ENCODE measurements at places on chromosomes 6 and 20.

GRCh38 chr6:93371756-93372155 is 47.6 kb downstream of the EPHA7 start:
- DNase-seq = no peak

DNA sequence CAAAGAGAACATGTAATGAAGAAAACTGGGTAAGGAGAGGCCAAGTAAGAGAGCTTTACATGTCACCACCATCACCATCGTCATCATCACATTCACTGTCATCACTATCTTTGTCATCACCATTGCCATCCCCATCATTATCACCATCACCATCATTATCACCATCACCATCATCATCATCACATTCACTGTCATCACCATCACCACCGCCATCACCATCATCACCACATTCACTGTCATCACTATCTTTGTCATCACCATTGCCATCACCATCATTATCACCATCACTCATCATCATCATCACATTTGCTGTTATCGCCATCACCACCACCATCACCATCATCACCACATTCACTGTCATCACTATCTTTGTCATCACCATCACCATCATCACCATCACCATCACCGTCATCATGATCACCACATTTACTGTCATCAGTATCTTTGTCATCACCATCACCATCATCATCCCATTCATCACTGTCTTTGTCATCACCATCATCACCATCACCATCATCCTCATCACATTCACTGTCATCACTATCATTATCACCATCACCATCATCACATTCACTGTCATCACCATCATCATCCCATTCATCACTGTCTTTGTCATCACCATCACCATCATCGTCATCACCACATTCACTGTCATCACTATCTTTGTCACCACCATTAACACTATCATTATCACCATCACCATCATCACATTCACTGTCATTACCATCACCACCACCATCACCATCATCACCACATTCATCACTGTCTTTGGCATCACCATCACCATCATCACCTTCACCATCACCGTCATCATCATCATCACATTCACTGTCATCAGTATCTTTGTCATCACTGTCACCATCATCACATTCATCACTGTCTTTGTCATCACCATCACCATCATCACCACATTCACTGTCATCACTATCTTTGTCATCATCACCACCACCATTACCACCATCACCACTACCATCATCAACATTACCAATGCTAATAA is 172.3 kb downstream of the ERMARD start:
- no peak for DNase-seq

DNA sequence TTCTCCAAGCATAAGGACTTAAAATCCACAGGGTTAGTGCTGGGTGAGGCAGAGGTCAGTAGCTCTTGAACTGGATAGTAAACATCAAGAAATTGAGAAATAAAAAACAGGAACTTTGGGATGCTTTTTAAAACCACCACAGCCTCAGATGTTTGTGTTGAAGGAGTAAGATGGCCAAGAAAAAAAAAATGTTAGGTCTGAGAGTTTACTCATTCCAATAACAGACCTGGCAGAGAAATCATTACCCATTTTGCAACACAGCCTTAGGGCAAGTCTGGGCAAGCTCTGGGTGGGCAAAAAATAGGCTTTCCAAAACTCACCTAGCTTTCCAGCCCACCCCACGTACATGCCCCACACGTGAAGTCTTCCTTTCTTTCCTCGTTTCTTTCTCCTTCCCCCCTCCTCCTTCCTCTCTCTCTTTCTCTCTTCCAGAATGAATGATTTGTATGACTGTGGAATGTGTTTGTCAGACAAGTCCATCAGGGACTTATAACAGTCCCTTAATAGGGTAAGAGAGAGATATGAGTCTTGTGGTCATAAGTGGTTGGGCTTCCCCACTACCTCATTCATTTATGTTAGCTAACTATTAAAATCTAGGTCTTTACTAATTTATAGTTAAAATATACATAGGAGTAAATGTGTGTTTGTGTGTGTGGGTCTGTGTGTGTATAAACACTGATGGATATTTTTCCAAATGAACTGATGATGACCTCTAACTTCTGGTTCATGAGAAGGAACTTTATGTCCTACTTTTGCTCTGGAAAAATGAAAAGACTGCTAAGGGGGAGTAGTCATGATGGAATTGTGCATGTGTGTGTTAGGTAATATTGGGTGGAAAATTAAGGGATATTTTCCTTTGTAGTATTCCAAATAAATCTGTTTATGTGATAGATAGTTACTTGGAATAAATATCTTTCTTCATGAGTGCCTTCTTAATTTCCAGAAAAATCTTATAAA is 18.0 kb upstream of the DSE start:
- DNase-seq = no peak

- no peak for DNase-seq
Measured at GRCh38 chr6:14512246-14512645, 394.7 kb downstream of the CD83 start.

DNA sequence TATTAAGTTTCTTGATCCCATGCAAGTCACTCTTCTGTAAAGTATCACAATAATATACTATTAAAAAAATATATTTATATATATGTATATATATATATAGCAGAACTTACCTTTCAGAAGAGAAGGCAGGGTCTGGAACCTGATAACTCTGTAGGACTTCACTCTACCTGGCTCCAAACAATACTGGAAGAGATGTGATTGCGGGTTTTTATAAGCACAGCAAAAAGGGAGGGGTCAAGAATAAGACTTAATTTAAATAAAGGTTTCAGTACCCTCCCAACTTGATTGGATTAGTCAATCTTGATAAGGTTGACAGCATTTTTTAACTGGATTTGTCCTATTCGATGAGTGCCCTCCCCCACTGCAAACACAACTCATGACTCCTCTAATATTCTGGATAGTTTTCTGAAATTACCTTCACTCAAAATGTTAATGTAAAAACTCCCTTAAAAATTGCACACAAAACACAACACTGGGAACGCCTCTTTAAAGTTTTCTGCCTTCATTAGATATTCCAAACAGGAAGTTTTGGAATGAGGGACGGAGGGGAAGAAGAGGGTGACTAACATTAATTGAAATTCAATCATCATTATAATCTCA is 4.0 kb upstream of the ZNF217 start:
- peak; percentile 27 for DNase-seq

GRCh38 chr20:42652266-42652665 is 537.4 kb downstream of the PTPRT start:
- no peak for DNase-seq

DNA sequence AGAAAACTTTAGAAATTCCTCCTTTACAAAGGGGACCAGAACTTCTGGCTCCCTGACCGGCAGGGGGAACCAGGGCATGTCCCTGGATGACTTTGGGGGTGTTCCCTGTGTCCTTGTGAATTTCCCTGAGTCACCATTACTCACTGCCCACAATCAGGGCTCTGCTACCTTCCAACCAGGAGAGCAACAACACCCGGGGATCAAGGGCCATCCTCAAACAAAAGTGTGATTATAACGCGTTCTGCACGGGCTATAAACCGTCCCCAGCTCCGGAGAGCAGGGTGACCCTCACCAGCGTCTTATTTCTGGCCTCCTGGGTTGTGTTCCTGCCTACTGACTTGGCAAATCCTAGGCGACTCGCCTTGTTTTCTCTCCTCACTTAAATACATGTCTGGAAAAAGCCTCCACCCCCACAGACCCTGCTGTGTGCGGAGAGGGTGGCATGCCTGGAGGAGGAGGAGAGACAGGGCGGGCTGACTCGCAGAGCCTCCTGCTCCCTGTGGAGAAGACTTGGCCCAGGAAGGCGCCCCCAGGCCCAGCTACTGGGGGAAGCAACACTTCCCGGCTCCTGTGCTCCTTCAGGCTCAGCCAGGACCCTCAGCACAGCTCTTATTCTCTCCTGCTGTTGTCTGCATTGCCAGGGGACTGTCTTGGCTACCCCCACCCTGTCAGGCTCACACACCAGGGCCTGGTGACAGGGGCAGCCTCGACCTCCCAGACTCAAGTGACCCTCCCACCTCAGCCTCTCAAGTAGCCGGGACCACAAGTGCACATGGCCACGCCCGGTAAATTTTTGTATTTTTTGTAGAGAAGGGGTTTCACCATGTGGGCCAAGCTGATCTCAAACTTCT is 54.1 kb downstream of the FGD2 start:
- no peak for DNase-seq

DNA sequence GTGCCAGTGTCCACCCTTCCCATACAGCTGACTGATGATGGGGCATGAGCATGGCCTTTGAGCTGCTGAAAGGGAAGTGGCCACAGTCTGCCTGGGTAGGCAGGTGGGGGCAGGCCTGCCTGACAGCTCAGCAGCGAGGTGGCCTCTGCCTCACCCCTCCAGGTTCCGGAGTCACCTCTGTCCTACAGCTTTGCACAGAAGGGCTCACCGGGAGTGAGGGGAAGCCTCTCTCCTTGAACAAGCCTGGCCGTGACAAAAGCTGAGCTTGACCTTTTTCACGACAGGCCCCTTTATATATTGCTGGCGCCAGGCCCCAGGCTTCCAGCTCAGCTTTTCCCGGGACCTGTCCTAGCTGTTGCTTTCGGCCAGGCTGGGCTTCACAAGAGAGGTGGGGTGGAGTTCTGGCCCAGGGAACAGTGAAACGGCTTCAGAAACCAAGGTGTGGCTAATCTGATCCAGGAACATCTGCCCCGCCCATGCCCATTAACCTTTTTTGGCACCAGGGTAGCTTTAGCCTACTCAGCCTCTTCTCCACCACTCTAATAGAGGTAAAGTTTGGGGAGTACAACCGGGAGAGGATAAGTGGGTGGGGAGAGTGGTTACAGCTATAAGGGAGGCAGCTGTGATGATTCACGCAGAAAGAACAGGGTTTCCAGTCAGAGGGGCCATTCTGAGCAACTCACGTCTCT is 42.9 kb downstream of the C6orf132 start:
- no peak for DNase-seq

DNA sequence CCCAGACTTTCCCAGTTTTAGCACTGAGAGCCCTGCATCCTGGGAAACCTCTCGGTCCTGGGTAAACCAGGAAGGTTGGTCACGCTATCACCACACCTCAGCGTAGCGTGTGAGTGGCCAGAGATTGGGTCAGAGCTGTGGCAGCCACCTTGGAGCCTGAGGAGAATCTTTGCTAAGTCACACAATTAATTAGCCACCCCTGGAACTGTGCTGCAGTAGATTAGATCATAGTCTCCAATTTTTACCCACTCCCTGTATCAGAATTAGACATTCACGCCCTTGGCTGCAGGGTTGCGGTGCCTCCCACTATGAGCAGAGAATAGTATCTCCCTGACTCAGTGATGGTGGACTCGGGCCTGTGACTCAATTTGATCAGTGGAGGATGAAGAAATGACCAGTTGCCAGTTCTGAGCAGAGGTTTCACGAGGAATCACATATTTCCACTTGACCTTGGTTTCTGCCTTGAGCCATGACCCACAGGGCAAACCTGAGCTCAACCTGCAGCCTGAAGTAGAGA is 6.0 kb upstream of the PTGIS start:
- DNase-seq = peak; percentile 58

- DNase-seq = no peak
Measured at GRCh38 chr6:148608199-148608951, 138.5 kb upstream of the UST start.

GRCh38 chr6:39806278-39806677 is 14.1 kb downstream of the DAAM2 start:
- no peak for DNase-seq

DNA sequence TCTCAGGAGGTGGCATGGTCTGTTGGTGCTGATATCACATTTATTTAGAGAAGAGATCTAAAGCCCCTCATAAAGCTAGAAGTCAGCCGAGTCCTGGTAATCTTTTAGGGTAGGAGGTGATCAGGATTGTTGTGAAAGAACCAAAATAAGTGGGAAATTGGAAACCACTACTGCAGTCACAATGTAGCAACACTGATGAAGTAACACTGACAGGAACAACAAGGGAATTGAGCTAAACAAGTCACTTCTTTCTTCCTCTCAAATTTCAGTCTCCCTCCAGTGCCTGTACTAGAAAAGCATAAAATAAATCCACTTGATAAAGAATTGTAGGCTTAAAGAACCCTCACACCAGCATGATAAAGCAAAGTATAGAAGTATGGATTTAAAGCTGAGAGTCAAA is 1509.0 kb downstream of the GRIK2 start:
- DNase-seq = no peak

- DNase-seq = no peak
Measured at GRCh38 chr6:8556370-8557013, 121.1 kb upstream of the SLC35B3 start.

- DNase-seq = no peak
Measured at GRCh38 chr6:20702366-20702765, 168.1 kb downstream of the CDKAL1 start.

DNA sequence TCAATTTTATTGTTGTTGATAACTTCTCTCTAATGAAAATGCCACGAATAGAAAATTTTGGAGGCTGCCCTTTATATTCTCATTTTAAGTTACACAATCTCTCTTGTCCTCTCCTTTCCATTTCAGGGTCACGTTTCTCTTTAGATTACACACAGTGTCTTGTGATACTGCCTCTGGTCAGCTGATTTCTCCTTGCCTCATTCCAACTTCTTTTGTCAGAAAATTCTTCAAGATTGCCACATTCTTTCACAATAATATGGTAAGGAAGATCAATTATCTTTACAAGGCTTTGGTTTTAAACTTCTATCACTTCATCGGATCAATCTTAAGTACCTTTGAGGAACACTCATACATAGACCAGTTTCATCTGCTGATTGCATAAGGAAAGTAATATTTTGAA is 370.3 kb downstream of the RFPL4B start:
- no peak for DNase-seq

- no peak for DNase-seq
Measured at GRCh38 chr6:24655215-24655614, 9.2 kb upstream of the KIAA0319 start.

GRCh38 chr6:134525190-134525868 is 207.4 kb upstream of the SGK1 start:
- no peak for DNase-seq

- no peak for DNase-seq
Measured at GRCh38 chr20:44711237-44711636, 3.9 kb upstream of the CCN5 start.

- no peak for DNase-seq
Measured at GRCh38 chr6:155505608-155505989, 50.0 kb upstream of the NOX3 start.

DNA sequence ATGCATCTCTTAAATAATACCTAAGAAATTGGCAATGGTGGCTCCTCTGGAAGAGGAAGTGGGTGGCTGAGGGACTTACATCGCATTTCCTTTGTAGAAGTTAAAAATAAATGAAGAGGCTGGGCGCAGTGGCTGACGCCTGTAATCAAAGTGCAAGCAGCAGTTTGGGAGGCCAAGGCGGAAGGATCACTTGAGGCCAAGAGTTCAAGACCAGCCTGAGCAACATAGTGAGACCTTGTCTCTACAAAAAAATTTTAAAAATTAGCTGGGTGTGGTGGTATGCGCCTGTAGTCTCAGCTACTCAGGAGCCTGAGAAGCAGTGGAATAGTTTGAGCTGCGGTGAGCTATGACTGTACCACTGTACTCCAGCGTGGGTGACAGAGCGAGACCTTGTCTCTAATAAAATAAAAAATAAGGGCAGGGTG is 12.2 kb upstream of the NCOA3 start:
- no peak for DNase-seq
